ENCODE measurements at places on chromosomes 5 and 9.

GRCh38 chr5:168969326-168969886 lies 331.5 kb downstream of the SLIT3 start:
- no peak for DNase-seq

- no peak for DNase-seq
Measured at GRCh38 chr5:146450002-146450401, 2.9 kb downstream of the TCERG1 start.

GRCh38 chr5:153222936-153223335 lies 267.5 kb upstream of the GRIA1 start:
- no peak for DNase-seq

DNA sequence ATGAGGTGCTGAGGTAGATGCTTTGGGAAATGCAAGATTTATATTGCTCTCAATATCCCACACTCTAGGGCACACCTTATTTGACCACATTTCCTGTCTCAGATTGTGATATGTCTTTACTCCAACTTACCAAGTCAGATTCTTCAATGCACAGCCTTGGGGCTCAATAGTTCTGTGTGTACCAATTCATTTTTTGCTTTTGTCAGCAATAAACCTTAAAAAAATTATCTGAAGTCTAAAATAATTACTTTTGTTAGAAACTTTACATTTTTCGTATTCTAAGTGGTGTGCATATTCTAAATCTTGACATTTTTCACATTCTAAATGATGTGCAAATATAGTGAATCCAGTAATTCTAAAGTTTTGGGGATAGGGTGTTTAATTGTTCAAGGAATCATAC lies 447.5 kb upstream of the COX7C start:
- DNase-seq: no peak

DNA sequence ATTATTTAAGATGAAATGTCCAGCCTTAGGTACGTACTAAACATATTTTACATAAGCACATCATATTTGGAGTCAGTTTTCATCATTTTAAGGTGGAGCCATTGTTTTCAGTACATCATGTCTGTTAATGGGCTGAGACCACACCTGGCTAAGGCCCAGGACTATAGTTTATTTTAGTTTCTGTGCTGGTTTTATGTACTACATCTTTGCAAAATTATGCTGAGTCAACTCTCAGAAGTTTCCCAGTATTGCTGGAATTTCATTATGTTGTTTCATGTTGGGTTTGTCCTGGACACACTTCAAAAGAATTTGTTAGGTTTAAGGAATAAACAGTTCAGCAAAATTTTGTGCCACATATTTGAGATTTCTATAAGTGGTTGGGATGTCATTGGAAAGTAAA lies 171.2 kb downstream of the CCDC171 start:
- no peak for DNase-seq

- no peak for DNase-seq
Measured at GRCh38 chr5:159444441-159445082, 114.3 kb upstream of the IL12B start.

DNA sequence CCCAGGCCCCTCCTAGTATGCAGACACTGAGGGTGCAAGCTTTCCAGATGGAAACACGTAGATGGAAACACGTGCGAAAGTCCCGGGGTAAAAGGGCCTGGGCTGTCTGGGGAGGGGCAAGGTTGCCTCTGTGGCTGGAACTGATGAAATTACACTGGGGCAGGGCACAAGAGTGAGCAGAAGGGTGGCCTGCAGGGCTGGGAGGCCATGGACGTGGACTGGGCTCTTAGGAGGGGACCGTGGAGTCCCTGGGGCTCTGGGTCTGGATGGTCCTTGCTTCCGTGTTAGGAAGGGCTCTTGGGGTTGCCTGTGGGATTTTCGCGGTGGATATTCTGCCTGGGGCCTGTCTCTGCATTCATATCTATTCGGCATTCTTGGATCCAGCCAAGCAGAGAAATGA lies 63.3 kb downstream of the IRX1 start:
- no peak for DNase-seq

DNA sequence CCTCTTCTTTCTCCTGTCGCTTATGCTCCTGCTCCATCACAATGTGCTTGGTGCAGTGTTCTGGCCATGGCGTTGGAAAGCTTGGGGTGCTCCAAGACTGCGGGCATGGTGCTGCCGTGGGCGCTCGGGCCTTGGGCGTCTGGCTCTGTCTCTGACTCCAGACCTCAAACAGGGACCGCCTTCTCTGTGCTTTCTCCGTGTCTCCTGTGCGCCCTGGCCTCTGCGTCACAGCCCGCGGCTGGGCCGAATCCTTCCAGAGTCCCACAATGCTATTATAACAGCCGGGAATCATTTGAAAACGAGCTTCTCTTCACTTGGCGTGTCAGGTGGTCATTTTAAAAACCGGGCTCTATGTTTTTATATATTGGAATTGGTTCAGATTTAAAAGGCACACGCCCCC lies 32.4 kb upstream of the PUM3 start:
- no peak for DNase-seq

- DNase-seq: no peak
Measured at GRCh38 chr9:111812337-111812736, 17.6 kb upstream of the SHOC1 start.

GRCh38 chr5:40429258-40430100 lies 250.2 kb upstream of the PTGER4 start:
- DNase-seq: no peak

GRCh38 chr5:137752905-137753690 lies 1.1 kb downstream of the HNRNPA0 start:
- DNase-seq: peak; percentile 40

DNA sequence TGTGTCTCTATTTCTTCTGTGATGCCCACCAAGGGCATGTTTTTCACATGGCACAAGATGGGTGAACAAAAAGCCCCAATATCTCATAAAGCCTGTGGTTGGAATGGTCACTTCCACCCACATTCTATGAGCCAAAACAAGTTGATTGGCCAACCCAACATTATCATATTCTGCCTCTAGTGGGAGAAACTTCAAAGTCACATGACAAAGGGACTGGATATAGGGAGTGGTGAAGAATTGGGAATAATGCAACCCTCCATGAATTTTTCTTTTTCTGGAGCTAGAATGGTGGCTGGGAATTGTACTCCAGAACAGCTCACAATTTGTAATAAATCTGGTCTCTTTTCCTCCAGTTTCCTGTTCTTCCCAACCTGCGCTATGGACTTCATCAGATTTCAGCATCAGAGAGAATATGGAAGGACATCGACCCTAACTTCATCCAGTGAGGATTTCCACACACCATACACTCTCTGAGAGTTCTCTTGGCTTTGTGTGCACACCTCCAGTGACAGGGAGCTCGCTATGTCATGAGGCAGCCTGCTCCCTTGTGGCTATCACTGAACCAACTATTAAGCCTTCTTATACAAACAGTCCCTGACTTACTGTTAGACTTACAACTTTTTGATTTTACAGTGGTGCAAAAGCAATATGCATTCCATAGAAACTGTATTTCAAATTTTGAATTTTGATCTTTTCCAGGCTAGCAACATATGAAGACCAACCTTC lies 12.0 kb upstream of the B4GALT1 start:
- no peak for DNase-seq

DNA sequence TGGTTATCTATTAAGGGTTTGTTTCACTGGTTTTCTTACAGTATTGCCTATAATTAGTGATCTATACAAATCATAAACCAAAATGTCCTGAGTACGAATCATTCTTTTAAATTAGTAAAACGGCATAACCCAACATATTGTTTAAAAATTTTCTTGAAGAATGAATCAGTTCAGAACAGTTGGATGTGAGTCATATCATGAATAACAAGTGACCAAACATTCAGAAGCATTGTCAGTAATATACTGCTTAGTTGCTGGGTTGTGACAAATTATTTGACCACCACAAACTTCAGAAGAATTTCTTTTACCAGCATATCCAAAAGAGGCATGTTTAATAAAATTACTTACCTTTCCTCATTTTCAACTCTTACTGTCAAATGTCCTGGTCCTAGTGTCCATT lies 111.2 kb downstream of the UNC13B start:
- no peak for DNase-seq

DNA sequence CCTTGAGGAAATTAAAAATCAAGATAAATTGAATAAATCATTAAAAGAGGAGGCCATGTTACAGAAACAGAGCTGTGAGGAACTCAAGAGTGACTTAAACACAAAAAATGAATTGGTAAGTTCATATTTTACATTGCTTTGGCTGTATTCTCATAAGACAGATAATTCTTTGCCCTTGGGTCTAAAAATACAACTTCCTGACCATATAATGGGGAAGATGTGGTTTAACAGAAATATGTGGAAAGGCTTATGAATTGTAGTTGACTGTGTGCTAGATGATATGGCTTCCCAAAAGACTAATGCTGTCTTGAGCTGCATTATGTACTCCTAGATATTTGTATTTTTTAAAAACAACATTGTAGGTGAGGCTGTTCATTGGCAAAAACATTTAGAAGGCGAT lies 33.1 kb downstream of the CNTRL start:
- DNase-seq: no peak

- no peak for DNase-seq
Measured at GRCh38 chr5:119465640-119466039, 13.3 kb downstream of the HSD17B4 start.

DNA sequence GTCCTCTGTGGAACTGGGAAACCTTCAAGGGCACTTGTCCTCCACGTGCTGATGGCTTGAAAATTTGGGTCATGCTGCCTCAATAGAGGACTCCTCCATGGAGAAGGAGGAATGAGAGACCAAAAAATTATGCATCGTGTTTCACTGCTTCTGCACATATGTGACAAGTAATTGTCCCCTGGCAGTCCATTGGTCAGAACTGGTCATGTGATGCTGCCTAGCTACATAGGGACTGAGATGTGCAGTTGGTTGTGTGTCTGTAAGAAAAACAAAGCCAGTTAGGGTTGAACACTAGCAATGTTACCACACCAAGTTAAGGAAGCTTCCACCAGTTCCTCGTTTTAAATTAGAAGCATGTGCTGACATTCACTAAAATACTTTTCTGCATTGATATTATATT lies 201.9 kb upstream of the ANKH start:
- no peak for DNase-seq

DNA sequence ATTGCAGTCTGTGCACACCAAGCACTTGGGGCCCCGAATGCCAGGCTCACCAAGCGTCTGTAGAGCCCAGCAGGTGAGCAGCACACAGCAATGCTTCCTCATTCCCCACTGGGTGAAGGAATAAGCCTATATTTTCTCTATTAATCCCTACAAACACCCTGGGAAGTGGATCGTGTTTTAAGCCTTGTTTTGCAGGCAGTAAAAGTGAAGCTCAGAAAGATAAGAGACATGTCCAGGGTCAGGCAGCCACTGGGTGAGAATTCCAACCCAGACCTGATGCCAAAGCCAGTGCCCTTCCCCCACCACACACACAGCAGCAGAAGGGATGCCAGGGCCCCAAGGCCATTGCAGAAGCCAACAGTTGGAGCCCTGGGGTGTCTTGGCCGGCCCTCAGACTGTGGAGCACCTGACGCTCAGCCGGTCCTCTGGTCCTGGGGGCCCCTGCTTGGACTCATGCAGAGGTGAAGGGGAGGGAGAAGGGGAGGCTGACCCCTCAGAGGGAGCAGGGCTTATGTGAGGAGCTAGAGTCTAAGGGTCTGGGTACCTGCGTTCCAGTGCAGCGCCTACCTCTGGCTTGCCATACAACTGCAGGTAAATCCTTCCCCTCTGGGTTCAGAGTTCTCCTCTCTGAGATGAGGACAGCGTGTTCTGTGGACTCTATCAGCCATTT lies 26.3 kb upstream of the SYNPO start:
- DNase-seq: no peak

Measured in activated gamma-delta T cell (primary cell).